ENCODE measurements at places on chromosomes 1 and 21. TPM values are rescaled to one million over a fixed set of nuclear protein-coding genes. Genes with fewer than 3 reads are reported as not detected.

DNA sequence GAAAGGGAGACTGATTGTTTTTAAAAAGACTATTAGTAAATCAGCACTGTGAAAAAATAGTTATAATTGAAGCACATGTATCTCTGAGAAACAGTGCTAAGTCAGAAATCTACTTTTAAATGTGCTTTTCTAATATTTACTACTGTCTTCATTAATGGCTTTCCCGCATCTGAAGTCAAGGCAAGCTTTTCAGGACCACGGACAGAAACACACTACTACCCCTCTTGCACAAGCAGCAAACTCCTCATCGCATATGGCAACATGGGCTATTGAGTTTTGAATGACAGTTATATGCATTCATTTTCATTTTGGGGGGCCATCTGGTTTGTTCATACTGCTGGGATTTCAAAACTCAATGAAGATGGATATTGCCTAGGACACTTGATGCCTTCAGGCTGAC, 433.4 kb upstream of the CAMK1G start:
- no peak overlapping the region for H3K27ac ChIP-seq
- H3K4me3 ChIP-seq: no peak overlapping the region
- H3K36me3 ChIP-seq: no peaks in the 10 kb centered on the region
- no peaks in the 10 kb centered on the region for H3K27me3 ChIP-seq
- peak; percentile 63 for DNase-seq

- H3K4me3 ChIP-seq: no peak overlapping the region
- peaks cover 40% of the 10 kb centered on the region for H3K27me3 ChIP-seq
- H3K36me3 ChIP-seq: no peaks in the 10 kb centered on the region
- H3K4me1 ChIP-seq: peaks cover 4% of the 10 kb centered on the region
These were observed 14.1 kb downstream of the KIF26B start for GRCh38 chr1:245168906-245169305.

Gene HAO2
- not detected for total RNA-seq

Gene STUM
- total RNA-seq: not detected

DNA sequence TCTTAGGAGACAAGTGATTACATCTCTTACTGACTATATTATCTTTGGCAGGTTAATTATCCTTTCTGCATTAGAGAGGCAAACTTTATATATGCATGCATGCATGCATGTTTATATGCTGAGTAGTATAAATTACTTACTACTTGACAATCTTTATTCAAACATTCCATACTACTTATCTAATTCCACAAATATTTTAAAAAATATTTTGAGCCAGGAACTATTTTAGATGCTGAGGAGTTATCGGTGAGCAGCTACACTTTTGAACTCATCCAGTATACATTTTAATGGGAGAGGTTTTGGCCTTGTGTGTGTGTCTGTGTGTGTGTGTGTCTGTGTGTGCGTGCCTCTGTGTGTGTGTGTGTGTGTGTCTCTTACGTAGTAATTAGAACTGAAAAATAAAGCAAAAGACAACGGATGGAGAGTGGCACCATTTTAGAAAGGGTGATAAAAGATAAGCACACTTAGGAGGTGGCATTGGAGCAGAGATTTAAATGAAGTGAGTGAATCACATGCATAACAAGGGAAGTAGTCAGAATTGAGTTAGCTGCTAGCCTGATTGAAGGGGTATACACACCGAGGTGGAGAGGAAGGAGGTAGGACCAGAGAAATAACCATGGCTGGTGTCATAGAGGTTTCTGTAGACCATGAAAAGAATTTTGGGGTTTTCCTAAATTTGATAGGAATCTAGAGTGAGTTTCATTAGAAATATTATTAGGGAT, 1488.4 kb downstream of the MRPL39 start:
- no peak overlapping the region for H3K4me3 ChIP-seq
- no peaks in the 10 kb centered on the region for H3K27me3 ChIP-seq
- no peaks in the 10 kb centered on the region for H3K36me3 ChIP-seq
- no peak overlapping the region for H3K27ac ChIP-seq

GRCh38 chr1:213968146-213968825, 19.5 kb upstream of the PROX1 start:
- no peaks in the 10 kb centered on the region for H3K36me3 ChIP-seq
- no peaks in the 10 kb centered on the region for H3K4me1 ChIP-seq
- DNase-seq: no peak
- H3K4me3 ChIP-seq: no peak overlapping the region
- H3K27me3 ChIP-seq: peaks cover 8% of the 10 kb centered on the region

- H3K27me3 ChIP-seq: no peaks in the 10 kb centered on the region
- peaks cover 6% of the 10 kb centered on the region for H3K4me1 ChIP-seq
- H3K27ac ChIP-seq: no peak overlapping the region
- no peak overlapping the region for H3K4me3 ChIP-seq
- no peaks in the 10 kb centered on the region for H3K36me3 ChIP-seq
These were observed 88.1 kb upstream of the HIVEP3 start for GRCh38 chr1:42006836-42007235.

Gene KRTAP24-1
- not detected for total RNA-seq

- no peaks in the 10 kb centered on the region for H3K27me3 ChIP-seq
- DNase-seq: no peak
- no peak overlapping the region for H3K27ac ChIP-seq
- H3K4me3 ChIP-seq: no peak overlapping the region
These were observed 11.7 kb downstream of the NKAIN1 start for GRCh38 chr1:31227891-31228568.

GRCh38 chr1:150005606-150006005, 4.9 kb downstream of the OTUD7B start:
- no peak for DNase-seq
- peaks cover 58% of the 10 kb centered on the region for H3K4me1 ChIP-seq
- H3K27ac ChIP-seq: no peak overlapping the region
- no peaks in the 10 kb centered on the region for H3K27me3 ChIP-seq
- no peak overlapping the region for H3K4me3 ChIP-seq

DNA sequence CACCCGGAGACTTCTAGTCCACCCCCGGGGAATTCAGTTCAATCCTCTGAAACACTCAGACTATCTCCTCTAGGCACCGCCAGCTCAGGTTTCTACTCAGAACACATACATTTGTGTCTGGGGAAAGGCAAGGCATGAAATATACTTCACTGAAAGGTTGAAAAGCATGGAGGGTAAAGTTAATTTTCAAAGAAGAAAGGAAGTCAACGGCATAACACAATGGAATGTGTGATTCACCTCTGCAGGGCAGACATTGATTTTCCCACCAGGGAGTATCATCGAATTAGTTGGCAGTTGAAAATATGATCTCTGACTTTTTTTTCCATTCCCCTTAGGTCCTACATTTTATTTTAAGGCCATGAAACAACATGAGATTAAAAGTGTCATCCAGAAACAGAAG, 669.4 kb downstream of the SMYD3 start:
- no peaks in the 10 kb centered on the region for H3K36me3 ChIP-seq
- H3K4me3 ChIP-seq: no peak overlapping the region
- H3K27ac ChIP-seq: no peak overlapping the region
- no peaks in the 10 kb centered on the region for H3K27me3 ChIP-seq
- DNase-seq: no peak
- no peaks in the 10 kb centered on the region for H3K4me1 ChIP-seq

Gene RXFP4
- total RNA-seq: not detected

DNA sequence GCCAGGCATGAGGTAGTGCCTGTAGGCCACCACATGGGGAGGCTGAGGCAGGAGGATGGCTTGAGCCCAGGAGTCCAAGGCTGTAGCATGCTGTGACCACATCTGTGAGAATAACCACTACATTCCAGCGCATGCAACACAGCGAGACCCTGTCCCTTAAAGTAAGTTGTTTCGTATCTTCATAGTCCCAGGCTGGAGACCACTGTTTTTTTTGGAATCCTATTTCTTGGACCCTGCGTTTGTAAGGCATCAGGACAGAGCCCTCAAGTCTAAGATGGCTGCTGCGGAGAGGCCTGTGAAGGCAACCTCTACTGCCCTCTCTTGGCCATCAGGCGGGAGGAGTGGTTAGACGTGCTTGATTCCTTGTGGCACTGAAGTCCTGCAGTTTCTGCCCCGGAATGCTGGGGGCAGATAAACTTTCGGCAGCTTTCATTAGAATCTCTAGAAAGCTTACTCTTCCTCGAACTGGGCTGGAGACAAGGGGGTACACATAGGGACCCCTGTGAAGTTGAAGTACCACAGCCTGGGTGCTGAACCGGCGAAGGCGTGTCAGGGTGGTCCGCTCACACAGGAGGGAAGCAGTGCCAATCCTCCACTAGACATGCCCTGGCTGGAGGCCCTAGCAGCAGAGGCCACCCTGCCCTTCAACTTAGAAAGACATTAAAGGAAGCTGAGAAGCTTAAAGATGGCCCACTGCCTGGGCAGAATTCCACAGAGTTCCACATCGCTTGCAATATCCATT, 36.6 kb downstream of the RABIF start:
- H3K4me3 ChIP-seq: no peak overlapping the region
- no peaks in the 10 kb centered on the region for H3K36me3 ChIP-seq
- H3K27ac ChIP-seq: no peak overlapping the region
- no peaks in the 10 kb centered on the region for H3K27me3 ChIP-seq

DNA sequence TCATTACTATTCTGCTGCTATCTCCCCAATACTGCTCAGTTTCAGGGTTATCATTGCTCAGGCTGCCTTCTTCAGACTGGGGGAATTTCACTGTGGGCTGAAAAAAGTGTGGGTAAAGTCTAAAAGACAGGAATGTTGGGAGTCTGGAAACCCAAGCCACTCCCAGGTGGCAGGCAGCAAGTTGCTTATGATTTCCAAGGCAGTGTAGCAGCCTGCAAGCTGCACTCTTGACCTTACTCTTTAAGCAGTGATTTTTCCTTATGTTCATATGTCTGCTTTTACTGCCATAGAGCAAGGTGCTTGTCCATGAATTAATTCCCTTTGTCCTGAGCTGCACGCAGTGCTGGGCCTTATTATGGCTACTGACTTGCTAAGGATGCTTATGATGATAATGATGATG, 53.1 kb downstream of the PHC2 start:
- no peak overlapping the region for H3K27ac ChIP-seq
- DNase-seq: no peak
- no peaks in the 10 kb centered on the region for H3K36me3 ChIP-seq

GRCh38 chr1:105785021-105785420, 1271.5 kb upstream of the PRMT6 start:
- no peaks in the 10 kb centered on the region for H3K4me1 ChIP-seq
- no peaks in the 10 kb centered on the region for H3K27me3 ChIP-seq
- no peak overlapping the region for H3K4me3 ChIP-seq
- no peak overlapping the region for H3K27ac ChIP-seq
- no peaks in the 10 kb centered on the region for H3K36me3 ChIP-seq

Gene S100A9
- total RNA-seq: not detected

Gene KIF14
- 11.6 TPM for total RNA-seq

Gene RGS16
- total RNA-seq: 94.3 TPM

Gene FBXO42
- 20.4 TPM for total RNA-seq

GRCh38 chr1:186854102-186854501, 25.4 kb downstream of the PLA2G4A start:
- no peaks in the 10 kb centered on the region for H3K27me3 ChIP-seq
- no peak for DNase-seq
- H3K4me1 ChIP-seq: no peaks in the 10 kb centered on the region
- no peak overlapping the region for H3K27ac ChIP-seq
- H3K36me3 ChIP-seq: no peaks in the 10 kb centered on the region

GRCh38 chr1:111921948-111922347, 67.5 kb downstream of the KCND3 start:
- H3K4me1 ChIP-seq: no peaks in the 10 kb centered on the region
- H3K4me3 ChIP-seq: no peak overlapping the region
- H3K27ac ChIP-seq: no peak overlapping the region
- H3K36me3 ChIP-seq: no peaks in the 10 kb centered on the region
- H3K27me3 ChIP-seq: peaks cover 26% of the 10 kb centered on the region
- no peak for DNase-seq

DNA sequence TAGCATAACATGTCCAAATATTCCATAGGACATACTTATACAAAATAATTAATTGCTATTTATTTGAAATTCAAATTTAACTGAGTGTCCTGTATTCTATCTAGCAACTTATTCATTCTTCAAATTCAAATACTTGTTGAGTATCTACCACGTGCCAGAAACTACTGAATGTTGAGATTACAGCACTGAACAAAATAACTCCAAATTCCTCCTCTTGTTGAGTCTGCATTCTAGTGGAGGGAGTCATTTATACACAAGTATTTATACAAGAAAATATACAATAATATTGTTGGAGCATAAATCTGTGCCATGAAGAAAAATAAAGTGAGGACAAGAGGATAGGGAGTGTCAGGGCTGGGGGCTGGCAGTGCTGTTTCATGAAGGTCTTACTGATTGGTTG, 43.7 kb upstream of the CDC42BPA start:
- H3K4me3 ChIP-seq: no peak overlapping the region
- H3K27me3 ChIP-seq: no peaks in the 10 kb centered on the region
- DNase-seq: no peak
- no peaks in the 10 kb centered on the region for H3K4me1 ChIP-seq
- H3K27ac ChIP-seq: no peak overlapping the region
- no peaks in the 10 kb centered on the region for H3K36me3 ChIP-seq

Gene ORC1
- 44.2 TPM for total RNA-seq
